Glomerular endothelial cell (primary cell): ENCODE measurements at places on chromosomes 2 and 18. TPM values are rescaled to one million over a fixed set of nuclear protein-coding genes. Genes with fewer than 3 reads are reported as not detected.

DNA sequence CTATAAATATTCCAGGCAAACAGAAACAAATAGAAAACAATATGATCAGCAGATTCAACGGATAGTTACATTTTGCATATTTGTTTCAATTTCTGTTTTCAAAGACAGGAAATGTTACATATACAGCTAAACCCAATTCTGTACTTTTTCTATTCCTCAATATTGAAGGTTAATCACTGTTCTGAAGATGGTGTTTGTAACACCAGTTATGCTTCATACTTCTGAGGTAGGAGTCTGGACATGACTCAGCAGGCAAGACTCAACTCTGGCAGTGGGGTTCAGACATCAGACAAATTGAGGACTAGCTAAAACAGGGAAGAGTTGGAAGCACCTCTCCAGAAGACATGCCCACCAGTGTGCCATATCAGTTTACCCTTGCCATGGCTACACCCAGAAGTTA lies 16.6 kb downstream of the SERPINB13 start:
- DNase-seq, result no peak

- no peak for DNase-seq
Measured at GRCh38 chr2:76498360-76498759, 787.6 kb upstream of the GCFC2 start.

DNA sequence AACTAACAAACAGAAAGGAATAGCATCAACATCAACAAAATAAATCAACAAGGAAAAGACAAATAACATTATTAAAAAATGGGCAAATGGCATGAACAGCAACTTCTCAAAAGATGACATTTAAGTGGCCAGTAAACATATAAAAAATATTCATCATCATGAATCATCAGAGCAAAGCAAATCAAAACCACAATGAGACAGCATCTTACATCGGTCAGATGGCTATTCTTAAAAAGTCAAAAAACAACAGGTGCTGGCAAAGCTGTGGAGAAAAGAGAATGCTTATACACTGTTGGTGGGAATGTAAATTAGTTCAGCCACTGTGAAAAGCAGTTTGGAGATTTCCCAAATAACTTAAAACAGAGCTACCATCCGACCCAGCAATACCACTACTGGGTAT lies 327.1 kb downstream of the CMPK2 start:
- DNase-seq, result no peak

- DNase-seq, result no peak
Measured at GRCh38 chr2:34419856-34420255, 820.8 kb upstream of the FAM98A start.

The HDHD2 gene
- 10.7 and 14.4 TPM in 2 replicates for total RNA-seq
